ENCODE measurements at places on chromosomes 12 and 14.

DNA sequence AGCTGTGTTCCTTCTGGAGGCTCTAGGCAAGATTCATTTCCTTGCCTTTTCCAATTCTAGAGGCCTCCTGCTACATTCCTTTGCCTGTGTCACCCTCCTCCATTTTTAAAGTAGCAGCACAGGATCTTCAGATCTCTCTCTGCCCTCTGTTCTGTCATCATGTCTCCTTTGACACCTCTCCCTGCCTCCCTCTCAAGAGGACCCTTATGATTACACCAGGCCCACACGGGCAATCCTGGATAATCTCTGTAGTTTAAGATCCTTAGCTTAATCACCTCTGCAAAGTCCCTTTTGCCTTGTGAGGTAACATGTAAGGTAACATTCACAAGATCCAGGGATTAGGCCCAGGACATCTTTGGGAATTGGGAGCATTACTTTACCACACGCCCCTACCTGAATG is 155.2 kb downstream of the SYNE2 start:
- DNase-seq: no peak

GRCh38 chr14:37585101-37585511 is 9.9 kb downstream of the FOXA1 start:
- no peak for DNase-seq

DNA sequence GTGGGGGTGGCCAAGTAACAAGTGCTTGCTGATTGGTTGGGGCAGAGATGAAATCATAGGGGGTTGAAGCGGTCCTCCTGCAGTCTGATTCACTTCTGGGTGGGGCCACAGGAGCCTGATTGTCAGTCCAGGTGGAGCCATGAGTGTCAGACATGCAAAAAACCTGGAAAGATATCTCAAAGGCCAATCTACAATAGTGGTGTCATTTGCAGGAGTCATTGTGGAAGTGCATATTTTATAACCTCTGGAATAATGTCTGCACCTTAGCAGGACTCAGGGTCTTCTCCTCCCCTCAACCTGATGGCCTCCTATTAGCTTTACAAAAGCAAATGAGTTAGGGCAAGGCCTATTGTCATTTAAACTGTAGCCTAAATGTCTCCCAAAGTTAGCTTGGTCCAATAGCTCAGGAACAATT is 241.4 kb downstream of the NUAK1 start:
- no peak for DNase-seq

DNA sequence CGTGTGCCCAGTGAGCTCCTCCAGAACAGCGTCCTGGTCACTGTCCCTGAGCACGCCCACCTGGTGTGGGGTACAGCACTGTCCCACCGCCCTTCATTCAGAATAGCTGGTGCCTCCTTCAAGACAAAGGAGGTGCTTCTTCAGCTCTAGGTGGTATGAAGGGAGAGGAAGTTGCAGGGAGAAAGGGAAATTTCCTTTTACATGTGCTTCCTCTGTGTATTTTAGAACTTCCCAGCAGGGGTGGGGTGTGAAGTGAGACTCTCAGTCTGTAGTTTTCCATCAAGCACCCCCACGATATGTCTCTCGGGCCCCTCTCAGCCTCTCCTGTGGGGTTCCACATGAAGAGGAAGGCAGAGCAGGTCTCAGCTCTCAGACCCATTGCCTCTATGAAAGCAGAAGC is 1.2 kb upstream of the SLC6A12 start:
- DNase-seq: peak; percentile 44

- peak; percentile 64 for DNase-seq
These were observed 42.1 kb downstream of the GPR68 start for GRCh38 chr14:91202234-91202974.
